Right lung (tissue), 10 donors: ENCODE measurements at places on chromosomes 2 and 18.

DNA sequence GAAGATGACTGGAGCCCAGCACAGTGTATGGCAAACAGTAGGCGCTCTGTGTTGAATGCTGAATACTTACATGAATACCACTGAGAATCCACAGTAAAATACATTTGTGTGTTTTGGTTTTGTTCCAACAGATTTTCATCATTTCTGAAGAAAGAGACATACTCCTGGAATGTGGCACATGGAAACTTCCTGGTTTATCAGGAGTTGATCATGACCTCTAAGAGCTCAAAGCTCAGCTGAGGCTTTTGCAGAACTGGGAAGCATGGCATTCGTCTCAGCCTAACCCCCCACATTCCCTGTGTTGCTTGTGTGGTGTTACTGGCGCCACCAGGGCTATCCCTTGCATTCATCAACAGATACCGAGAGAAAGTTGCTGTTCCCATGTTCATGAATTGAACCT is 316.9 kb upstream of the REV1 start:
- no peak for DNase-seq

- no peak for DNase-seq
Measured at GRCh38 chr2:65231121-65231520, 3.5 kb downstream of the ACTR2 start.

DNA sequence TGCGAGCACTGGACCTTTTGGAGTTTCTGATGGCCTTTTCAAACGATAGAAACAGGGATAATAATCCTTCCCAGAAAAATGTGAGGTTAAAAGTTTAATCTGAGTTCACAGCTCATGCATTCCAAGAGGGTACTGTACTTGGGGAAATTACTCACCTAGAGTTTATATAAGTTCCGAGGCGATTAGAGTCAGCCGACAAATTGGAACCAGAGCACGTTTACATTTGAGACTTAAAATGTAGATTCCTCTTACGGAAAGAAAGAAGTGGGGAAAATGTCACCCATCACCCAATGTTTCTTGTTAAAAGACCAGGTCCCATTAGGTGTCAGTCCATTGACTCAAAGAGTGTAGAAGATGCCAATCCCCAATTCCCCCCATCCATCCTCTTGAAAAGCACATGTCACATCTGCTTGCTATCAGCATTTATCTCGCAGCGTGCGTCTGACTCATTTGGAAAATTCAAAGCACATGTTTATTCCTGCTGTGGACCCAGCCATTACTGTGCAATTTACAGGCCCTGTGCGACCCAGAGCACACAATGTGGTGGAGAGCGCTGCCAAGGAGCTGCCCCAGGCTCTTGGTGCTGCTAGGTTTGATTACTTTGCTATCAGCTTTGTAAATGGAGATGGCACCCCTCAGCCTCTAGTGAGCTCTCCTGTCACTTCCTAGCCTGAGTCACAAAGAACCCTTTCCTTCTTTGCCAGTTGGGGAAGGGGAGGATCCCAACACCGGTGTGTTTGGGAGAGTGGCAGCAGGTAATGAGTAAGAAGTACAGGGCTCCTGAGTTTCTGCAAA is 104.8 kb downstream of the COLEC12 start:
- DNase-seq: no peak

GRCh38 chr2:43593254-43593653 is 2.6 kb downstream of the THADA start:
- DNase-seq: peak; percentile 26

DNA sequence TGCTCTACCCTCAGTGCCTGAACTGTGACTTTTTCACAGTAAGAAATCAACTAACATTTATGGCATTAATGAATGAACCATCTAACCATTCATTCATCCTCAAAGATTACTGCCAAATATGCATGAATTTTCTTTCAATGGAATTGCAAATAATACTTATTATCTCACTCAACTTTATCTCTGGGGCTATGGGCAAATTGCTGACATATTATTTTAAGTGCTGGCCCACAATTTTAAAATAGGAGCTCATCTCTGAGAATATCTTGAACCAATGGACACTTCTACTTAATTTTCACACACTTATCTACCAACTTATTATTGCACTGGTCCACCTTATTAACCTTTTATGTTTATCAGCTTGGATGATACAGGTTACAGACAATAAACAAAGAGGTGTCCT is 182.8 kb downstream of the RBM43 start:
- DNase-seq: no peak

GRCh38 chr2:165016772-165017411 is 61.6 kb upstream of the SLC38A11 start:
- peak; percentile 13 for DNase-seq

DNA sequence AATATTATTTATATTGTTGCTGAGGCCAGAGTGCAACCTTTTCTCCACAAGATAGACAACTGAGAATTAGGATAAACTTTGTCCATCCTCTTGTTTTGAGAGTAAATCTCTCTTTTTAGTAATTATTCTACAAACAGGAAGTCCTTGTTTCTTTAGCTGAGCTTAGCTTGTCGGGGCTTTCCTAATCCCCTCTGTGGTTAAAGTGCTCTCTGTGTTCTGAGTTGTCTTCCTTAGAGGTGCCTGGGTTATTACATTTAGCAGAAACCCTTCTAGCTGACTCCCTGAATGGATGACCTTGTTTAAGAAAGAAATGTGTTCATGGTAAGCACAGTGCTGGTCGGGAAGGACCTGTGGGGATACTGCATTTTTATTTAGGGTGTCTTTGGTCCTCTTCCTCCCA is 12.7 kb downstream of the USP39 start:
- no peak for DNase-seq

- DNase-seq: no peak
Measured at GRCh38 chr18:55275039-55275901, 312.7 kb downstream of the TCF4 start.
